Chondrocyte (in vitro differentiated cells): ENCODE measurements at places on chromosomes 6 and 20.

DNA sequence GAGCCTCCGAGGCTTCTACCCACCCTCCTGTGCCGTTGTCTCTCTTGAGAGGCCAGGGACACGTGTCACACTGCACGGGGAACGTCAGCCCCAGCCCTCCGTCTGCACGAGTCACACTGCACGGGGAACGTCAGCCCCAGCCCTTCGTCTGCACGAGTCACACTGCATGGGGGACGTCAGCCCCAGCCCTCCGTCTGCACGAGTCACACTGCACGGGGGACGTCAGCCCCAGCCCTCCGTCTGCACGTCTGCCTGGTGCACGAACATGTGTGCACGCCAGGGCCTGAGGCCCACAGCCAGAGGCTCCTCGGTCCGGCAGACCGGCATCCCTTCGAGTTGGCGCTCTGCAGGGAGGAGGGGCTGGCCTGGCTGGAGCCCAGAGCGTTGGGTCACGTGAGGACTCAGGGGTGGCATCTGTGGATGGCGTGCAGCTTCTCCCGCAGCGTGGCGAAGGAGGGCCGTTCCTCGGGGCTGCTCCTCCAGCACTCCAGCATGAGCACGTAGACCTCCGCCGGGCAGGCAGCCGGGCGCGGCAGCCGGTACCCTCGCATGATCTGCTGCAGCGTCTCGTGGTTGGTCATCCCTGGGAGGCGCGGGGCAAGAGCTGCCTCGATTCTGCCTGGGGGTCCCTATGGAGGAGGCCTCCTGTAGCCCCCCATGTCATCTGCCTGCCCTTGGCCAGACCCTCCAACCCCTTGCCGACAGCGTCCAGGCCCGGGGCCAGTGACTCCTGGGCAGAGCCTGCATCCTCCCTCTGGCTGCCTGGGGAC, 3.4 kb upstream of the PTK6 start:
- DNase-seq: no peak

DNA sequence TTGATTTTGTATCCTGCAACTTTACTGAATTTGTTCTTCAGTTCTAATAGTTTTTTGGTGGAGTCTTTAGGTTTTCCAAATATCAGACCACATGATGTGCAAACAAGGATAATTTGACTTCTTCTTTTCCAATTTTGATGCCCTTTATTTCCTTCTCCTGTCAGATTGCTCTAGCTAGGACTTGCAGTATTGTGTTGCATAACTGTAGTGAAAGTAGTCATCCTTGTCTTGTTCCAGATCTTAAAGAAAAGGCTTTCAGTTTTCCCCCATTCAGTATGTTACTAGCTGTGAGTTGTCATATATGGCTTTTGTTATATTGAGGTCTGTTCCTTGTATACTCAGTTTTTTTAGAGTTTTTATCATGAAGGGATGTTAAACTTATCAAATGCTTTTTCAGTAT, 4.6 kb downstream of the MICB start:
- DNase-seq: no peak

- DNase-seq: no peak
Measured at GRCh38 chr20:64189530-64189966, 25.3 kb downstream of the MYT1 start.

DNA sequence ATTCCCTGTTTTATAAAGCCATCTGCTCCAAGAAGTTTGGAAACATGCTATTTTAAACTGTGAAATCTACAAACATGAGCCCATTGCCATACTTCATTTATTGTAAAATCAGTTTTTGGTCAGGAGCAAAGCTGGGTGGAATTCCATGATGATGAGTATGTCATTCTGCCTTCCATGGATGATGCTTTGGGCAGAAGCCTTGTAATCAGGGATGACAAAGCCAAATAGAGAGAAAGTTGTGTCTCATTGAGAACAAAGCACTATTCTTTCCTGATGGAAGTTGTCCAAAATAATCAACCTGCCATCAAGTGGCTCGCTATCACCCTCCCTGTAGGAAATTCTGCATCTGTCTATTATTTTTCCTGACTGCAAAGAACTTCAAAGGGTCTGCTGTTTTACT, 313.0 kb upstream of the DEFB112 start:
- no peak for DNase-seq

GRCh38 chr6:50778696-50779095, 40.0 kb upstream of the TFAP2B start:
- DNase-seq: no peak

GRCh38 chr20:57137676-57138075, 128.8 kb downstream of the BMP7 start:
- DNase-seq: no peak
